Stimulated activated CD8-positive, alpha-beta memory T cell treated with anti-CD3 and anti-CD28 coated beads, Interleukin-4, amount 100 ng/mL, for 1 hour (primary cell): ENCODE measurements at places on chromosomes 4 and X.

GRCh38 chr4:155419266-155419665 is 42.5 kb upstream of the MAP9 start:
- no peak for DNase-seq

DNA sequence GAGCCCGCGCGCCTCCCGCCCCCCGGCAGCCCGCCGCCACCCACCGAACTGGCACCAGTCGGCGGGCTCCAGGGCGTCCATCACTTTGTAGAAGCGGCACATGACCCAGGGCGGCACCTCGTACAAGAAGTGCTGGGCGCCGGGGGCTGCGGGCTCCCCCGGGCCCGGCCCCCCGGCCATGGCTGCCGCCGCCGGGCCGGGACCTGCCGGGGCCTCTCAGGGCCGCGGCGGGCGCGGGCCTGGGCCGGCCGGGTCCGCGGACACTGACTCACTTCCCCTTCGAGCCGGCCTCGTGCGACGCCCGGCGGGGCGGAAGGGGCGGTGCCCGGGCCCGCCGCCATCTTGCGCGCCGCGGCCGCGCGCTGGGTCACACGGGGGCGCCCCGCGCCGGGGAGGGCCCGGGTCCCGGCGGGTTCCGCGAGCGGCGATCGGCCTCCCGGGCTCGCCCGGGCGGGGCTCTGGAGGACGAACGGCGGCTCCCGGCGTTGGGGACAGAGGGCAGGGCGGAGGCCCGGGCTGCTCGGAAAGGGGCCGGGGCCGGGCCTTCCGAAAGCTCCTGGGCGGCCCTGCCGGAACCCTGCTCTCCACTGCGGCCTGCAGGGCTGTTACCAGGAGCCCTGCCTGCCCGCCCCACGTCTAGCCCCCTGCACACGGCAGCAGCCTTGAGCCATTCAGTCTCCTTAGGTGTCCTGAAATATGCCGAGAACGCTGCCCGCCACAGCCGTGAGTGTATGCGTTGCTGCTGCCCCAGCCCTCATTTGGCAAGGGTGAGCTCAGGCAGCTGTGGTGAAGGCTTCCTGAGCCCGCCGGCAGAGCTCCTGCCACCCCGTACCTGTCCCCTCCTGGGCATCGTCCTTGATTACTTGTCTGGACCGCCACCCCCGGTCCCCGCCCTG is at the start of gene IRAK1:
IRAK1 (minus strand) TSS at position 270 of the 896 bp plus-strand sequence; CDS start at position 180, 90 bp downstream.
- DNase-seq = no peak

DNA sequence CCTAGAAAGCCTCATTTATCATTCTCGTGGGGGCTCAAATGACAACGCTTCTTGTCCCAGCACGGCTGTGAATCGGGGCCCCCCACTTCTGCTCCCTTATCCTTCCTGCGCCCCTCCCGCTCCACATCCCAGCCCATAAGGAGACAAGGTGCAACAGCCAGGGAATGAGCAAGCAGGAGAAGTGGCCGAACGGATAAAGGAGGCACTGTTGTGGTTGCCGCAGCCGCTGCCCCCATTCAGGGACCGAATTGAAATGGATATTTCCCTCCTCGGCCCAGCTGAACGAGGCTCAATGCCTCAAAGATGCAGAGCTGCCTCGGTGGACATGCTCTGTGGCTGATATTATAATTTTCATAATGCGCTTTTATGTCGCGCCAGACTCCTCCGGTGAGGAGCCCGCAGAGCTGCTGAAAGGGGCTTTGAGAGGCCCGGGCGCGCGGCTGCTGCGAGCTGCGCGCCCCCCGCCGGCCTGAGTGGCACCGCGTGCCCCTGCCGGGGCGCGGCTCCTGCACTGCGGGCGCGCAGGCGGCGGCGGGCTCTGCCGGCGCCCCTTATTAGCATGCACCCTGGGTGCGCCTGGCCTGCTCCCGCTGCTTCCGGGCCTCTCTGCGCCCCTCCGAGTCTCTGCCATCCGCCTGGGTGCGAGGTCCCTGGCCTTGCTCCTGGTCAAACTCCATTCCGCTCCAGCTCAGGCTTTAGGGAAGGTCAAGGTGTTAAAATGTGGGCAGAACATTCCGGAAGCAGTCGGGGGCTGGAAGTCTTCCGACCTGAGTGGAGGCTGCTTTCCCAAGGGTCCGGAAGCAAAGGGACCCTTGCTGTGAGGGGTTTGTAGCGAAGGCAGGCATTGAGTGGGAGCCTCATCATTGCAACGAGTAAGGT is 68.2 kb upstream of the TMEM33 start:
- DNase-seq = no peak

GRCh38 chr4:153295131-153295755 is 49.2 kb upstream of the MND1 start:
- DNase-seq = no peak

DNA sequence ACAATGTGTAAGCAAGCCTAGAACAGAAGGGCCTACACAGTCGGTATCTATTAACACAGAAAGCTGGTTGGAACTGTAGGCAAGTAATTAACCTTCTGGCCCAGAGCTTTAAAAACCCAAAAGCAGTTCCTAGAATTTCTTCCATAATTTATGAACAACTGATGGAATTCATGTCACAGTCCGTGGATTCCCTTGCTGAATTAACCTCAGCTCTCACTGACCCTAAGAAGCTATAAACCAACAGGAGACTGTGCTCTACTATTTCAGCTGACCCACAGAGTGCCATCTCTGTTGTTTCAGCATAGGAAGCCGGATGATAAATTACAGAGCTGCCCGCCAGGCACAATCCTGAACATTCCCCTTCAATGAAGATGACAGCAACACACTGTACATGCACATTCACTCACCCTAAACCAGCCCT is 157.3 kb downstream of the PRDM5 start:
- no peak for DNase-seq

- DNase-seq = no peak
These were observed 465 bp downstream of the HNRNPH2 start for GRCh38 chrX:101408532-101408841.

DNA sequence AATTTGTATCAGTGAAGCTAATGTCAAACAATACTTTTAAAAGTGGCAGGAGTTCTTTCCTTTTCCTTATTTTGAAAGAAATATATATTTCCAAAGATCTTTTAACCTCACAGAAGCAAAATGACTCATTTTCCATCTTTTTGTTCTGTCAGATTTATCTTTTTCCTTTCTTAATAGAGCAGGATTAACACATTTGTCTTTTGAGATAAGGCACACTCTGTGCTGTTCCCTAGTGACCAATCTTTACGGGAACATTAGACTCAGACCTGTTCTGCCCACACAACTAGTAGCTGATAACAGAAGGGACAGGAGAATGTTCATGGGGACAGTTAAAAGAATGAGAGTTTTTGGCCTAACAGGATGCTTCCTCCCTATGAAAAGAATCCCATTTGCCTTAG is 381.2 kb downstream of the STPG2 start:
- DNase-seq = no peak
